Stimulated activated CD4-positive, alpha-beta T cell treated with anti-CD3 and anti-CD28 coated beads, TNF-alpha, amount 100 ng/mL, for 24 hours (primary cell): ENCODE measurements at places on chromosomes 5 and 9.

DNA sequence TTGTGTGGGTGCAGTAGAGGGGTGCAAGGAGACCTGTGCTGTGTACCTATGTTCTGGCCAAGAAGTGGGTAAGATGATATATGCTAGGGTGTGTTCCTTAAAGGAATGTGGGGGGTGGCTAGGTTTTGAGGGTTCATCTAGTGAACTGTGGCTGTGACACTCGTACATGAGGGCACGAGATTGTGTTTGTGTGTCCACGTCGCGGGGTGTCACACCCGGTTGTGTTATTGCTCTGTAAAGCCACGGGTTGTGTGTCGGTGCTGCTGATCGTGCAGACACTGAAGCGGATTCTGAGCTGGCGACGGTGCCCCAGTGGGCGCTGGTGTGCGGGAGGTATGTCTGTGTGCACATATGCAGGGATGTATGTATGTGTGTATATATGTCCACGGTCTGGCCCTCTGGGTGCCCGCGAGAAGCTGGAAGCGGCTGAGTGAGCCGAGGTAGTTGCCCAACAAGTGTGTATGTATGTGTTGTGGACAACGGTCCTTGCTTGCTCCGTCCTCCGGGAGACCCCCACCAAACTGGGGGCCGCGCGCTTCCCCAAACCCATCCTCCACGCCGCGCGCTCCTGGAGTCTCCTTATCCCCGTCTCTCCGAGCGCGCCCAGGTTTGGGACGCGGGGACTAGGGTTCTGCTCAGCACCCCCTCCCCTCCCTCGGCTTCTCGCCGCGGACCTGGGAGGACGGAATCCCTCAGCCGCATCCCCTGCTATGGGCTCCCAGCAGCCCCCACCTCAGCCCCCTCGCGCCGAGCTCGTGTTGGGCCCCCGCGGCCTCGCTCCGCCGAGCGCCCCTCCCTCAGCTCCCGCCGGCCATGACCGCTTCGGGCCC, 639 bp downstream of the PCDH1 start:
- no peak for DNase-seq

DNA sequence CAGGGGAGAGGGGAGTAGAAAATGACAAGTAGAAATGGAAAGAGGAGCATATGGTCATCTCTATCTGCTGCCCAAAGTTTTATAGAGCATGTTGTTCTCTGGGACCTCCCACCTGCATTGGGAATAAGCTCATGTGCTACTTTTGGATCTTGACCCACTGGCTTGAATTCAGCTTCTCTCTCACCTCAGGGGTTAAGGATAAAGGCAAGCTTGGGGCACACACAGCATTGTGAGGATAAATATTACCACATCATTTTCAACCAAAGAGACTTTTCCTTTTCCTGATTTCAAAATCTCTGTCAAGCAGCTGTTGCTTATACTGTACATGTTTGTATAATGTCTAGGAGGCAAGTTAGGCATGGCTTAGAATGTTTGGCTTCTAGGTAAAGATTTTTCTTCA, 16.6 kb downstream of the ATP10B start:
- DNase-seq = no peak

DNA sequence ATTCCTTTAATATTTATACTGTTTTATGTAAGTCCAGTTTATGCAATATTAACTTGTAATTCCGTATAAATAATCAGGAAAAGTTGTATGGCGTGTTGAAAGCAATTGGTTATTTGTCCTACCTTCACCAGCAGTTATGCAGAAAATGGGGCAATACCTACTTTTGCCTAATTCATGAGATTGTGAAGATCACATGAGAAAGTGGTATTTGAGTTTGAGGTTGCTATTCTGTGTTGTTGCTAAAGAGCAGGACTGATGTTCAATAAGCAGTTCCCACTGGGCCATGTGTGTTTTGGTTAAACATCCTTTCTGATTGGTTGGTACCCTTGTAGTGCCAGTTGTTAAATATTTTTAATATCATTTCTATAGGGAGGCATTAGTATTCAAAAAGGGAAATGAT, 3.2 kb downstream of the TGFBR1 start:
- no peak for DNase-seq

- DNase-seq = no peak
Measured at GRCh38 chr9:21710548-21711191, 91.8 kb upstream of the MTAP start.
